T-cell (primary cell): ENCODE measurements at places on chromosomes 1 and 21.

GRCh38 chr1:17914987-17915386, 159.9 kb downstream of the ACTL8 start:
- no peak for DNase-seq

GRCh38 chr1:22296701-22297591, 154.0 kb upstream of the WNT4 start:
- DNase-seq: no peak

GRCh38 chr1:160629286-160630210, 17.3 kb downstream of the SLAMF1 start:
- peak; percentile 85 for DNase-seq

DNA sequence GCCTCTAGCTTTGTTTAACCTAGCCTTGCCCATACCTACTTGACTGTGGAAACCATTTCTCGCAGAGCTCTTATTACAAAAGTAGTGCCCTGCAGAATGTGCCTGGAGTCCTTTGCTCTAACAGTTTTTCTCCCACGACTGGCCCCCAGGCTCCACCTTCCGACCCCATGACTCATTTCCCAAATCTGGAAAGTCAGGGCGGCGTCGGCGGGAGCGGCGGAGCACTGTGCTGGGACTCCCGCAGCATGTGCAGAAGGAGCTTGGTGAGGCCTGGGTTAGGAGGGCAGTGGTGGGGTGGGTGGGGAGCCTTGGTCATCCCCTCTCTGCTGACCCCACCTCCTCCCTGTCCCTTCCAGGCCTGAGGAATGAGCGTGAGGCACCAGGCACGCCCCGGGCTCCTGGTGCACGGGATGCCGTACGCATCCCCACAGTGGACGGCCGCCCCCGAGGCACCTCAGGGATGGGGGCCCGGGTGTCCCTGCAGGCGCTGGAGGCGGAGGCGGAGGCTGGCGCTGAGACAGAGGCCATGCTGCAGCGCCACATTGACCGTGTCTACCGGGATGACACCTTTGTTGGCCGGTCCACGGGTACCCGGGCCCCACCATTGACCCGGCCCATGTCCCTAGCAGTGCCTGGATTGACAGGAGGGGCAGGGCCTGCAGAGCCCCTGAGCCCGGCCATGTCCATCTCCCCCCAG, 47.5 kb downstream of the YARS1 start:
- DNase-seq: no peak

DNA sequence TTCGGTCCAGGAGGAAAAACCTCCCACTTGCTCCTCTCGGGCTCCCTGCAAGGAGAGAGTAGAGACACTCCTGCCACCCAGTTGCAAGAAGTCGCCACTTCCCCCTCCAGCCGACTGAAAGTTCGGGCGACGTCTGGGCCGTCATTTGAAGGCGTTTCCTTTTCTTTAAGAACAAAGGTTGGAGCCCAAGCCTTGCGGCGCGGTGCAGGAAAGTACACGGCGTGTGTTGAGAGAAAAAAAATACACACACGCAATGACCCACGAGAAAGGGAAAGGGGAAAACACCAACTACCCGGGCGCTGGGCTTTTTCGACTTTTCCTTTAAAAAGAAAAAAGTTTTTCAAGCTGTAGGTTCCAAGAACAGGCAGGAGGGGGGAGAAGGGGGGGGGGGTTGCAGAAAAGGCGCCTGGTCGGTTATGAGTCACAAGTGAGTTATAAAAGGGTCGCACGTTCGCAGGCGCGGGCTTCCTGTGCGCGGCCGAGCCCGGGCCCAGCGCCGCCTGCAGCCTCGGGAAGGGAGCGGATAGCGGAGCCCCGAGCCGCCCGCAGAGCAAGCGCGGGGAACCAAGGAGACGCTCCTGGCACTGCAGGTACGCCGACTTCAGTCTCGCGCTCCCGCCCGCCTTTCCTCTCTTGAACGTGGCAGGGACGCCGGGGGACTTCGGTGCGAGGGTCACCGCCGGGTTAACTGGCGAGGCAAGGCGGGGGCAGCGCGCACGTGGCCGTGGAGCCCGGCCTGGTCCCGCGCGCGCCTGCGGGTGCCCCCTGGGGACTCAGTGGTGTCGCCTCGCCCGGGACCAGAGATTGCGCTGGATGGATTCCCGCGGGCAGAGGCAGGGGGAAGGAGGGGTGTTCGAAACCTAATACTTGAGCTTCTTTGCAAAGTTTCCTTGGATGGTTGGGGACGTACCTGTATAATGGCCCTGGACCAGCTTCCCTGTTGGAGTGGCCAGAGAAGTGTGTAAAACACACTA, 45.3 kb downstream of the MRPL39 start:
- DNase-seq: peak; percentile 51

DNA sequence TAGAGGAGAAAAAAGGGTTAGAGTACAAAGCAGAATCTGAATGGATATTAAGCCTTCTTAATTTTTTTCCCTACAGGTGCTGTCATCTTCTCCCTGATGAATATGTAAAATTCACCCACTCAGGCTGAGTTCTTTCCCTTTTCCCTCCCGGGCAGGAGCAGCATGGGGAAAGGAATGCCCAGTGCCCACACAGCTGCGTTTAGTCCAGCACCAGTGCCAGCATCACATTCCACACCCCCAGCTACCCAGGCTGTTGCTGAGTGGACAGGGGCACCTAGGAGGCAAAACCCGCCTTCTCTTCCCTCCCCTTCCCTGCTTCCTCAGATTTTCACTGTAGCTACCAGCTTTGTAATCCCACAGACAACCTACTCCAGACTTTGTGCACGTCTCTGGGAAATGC, 3.4 kb upstream of the CADM3 start:
- DNase-seq: no peak

GRCh38 chr21:45473496-45474322, 68.5 kb downstream of the SLC19A1 start:
- DNase-seq: no peak

DNA sequence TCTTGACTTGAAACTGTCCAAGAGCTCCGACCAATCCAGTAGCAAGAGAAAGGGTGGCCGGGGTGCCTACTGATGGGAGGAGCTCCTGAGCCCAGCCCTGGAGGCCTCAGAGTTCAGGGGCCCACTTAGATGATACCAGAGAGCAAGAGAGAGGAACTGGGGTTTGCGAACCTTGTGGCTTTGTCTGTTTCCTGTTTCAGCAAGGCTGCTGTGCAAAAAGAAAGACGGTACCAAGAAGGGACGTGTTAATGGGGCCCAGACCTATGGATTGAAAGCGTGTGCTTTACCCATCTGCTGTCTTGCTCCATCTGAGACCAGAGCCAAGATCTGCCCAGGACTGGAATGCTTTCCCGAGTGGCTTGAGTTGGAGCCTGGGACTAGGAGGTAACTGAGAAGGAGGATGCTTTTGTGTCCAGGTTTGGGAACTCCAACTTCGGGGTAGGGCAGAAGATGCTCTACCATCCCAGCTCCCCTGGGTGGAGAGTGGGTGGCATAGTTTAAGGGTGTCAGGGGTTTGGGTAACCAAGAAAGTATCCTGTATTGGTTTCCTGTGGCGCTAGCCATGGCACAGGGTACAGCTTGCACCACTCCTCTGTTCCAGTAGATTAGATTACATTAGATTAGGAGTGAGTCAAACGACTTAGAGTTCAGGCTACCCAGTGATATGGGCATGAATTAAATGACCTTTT, at the start of gene TRAF3IP3:
Gene TRAF3IP3, plus strand, starts transcription at position 128 of the 689 bp plus-strand sequence. CDS start 3,987 bp downstream, outside the sequence.
- DNase-seq: peak; percentile 72

- DNase-seq: no peak
Measured at GRCh38 chr21:42570362-42570761, 56.7 kb downstream of the SLC37A1 start.

GRCh38 chr1:9316080-9316444, 23.4 kb downstream of the SPSB1 start:
- no peak for DNase-seq

- DNase-seq: no peak
Measured at GRCh38 chr1:109806733-109807400, 43.1 kb upstream of the EPS8L3 start.

- no peak for DNase-seq
Measured at GRCh38 chr1:44467566-44467965, 62.5 kb downstream of the RNF220 start.

DNA sequence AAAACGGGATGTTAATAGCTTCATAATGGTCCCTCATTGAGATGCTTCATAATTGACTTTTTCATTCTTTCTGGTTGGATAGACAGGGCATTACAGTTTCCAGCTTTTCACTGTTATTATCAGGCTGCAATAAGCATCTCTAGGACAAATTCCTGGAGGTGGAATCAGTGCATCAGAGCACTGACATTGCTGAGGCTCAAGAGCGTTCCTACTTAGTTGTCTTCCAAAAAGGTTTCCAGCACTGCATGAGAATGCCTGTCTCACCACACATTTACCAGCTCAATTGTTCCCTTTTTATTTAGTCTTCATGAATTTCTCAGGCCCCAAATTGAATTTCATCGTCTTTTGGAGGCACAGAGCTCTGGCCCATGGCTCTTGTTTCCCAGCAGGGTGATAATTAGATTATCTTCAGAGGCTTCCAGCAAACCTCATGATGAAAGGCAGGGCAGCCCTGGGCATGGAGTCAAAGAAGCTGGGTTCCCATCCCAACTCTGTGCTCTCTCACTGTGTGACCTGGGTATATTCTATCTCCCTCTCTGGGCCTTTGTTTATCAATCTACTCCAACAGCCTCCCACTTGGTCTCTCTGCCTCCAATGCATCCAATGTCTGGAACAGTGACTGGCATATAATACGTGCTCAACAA, 451.4 kb downstream of the PTPRU start:
- DNase-seq: no peak

DNA sequence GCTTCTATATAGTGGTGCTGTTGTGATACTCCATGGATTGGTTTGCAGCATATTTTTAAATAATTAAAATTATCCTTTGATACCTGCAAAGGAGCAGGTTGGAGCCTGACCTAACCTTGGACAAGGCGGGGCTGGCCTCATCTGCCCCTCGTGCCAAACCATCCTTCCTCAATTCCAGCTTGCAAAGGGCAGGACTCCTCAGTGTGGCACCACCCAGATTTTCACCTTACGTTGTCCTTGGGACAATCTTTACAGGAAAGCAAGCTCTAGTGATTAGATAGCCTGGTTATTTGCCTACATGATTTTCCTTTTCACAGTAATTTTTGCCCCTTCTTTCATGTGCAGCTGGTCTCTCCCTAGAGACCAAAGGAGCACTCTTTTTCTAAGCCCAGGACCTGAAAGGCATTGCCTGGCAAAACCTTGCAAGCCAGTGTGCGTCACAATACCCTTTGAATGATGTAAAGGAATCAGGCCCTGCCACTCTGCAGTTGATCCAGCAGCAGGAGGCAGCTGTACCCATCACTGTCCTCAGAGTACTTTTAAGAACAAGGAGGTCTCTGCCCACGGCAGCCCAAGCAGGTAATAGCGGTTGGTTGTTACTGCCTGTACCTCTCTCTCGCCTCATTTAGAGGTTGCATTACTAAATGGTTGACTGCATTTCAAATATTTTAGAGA, 99.4 kb downstream of the ADSS2 start:
- no peak for DNase-seq

- DNase-seq: no peak
Measured at GRCh38 chr21:21963911-21964310, 965.7 kb downstream of the NCAM2 start.

GRCh38 chr1:200917291-200917817, 22.7 kb downstream of the INAVA start:
- DNase-seq: no peak

GRCh38 chr1:112674440-112674985, at the start of gene MOV10:
TSS of gene MOV10 (plus strand) at chr1:112674659. CDS start at chr1:112674913, 254 bp downstream.
- DNase-seq: peak; percentile 46

GRCh38 chr1:210360852-210361477, 32.3 kb downstream of the HHAT start:
- no peak for DNase-seq

- DNase-seq: no peak
Measured at GRCh38 chr1:168466092-168466713, 77.6 kb downstream of the XCL2 start.

DNA sequence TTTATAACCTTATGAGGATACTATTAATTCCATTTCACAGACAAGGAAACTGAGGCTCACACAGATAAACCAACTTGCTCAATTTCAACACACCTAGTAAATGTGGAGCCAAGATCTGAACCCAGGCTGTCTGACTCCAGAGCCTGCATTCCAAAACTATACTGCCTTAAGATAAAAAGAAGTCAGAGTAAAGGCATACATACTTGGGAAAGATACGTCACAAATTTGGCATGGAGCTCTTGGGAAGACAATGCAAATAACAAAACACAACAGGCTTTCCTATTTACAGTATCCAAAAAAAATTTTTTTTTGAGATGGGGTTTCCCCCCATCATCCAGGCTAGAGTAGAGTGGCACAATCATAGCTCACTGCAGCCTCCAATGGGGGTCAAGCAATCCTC, 5.9 kb downstream of the AKT3 start:
- DNase-seq: no peak

GRCh38 chr1:69110851-69111250, 456.9 kb upstream of the LRRC7 start:
- no peak for DNase-seq

DNA sequence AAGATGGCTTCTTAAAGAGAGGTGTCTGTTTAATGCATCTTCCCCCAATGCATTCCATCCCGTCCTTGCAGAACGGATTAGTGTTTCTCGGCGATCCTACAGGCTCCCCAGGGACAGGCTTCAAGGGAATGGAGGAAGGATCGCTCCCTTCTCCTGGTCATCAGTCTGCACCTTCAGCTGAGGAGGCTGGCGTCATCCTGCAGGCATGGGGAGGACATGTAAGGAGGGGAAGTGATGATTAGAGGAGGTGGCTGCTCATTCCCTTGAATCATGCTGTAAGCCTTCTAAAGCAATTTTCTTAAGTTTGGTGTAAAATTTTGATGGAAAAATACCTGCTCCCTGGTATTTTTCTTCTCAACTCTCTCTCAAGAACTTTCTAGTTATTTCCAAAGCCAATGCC, 603.6 kb downstream of the NPHP4 start:
- no peak for DNase-seq

DNA sequence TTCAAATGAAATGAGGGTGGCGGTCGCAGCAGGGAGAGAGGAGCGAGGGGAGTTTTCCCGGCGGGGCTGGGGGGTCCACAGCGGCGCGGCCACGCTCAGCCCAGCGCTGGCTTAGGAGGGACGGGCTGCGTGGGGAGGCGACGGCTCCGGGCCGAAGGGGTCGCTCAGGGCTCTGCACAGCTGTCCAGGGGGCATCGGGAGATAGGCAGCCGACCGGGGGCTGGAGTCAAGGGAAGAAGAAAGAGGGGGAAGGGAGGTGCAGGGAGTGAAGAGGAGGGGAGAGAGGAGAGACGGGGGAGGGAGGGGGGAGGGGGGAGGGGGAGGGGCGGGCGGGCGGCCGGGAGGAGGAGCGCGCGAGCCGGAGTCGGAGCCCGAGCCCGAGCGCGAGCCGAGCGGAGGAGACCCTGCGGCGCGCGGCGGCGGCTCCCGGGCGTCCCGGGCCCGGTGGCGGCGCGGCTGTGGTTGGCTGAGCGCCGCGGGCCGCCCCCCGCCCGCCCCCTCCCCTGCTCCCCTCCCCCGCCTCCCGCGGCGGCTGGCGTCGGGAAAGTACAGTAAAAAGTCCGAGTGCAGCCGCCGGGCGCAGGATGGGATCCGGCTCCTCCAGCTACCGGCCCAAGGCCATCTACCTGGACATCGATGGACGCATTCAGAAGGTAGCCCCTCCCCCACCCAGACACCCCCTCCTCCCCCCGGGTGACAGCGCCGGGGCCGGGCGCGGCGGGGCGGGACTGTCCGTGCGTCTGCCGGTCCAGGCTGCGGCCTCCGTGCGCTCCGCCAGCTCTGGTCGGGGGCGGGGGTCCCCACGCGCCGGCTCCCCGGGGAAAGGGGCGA, at the start of gene PDE9A:
Gene PDE9A, plus strand, starts transcription at position 391 of the 831 bp plus-strand sequence. Its CDS starts 194 bp downstream, at position 585.
- peak; percentile 12 for DNase-seq

- no peak for DNase-seq
Measured at GRCh38 chr1:19202396-19202795, 7.7 kb downstream of the UBR4 start.
